Ammon's horn (tissue), 1 donor: ENCODE measurements at places on chromosomes 5 and 9.
A peak's percentile ranks its signal among the peaks of the same experiment; 100 is the strongest.

- DNase-seq, result no peak
These were observed 2.9 kb upstream of the ARSI start for GRCh38 chr5:150305557-150305956.

DNA sequence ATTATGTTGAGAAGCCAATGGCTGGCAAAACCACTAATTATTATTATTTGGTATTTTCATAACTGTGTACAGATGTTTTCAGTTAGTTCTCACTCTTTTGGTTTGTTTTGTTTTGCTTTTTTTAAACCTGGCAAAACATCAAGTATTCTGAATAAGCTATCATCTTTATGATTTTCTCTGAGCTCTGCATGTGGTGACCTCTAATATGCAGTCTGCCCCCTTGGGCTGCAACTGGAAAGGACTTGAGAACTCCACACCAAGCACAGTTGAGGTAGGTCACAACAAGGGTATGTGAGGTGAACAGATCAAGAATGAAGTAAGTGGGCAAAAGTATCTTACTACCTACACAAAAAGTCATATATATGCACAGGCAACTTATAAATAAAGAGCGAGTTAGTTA lies 202.2 kb downstream of the NFIB start:
- DNase-seq, result no peak

DNA sequence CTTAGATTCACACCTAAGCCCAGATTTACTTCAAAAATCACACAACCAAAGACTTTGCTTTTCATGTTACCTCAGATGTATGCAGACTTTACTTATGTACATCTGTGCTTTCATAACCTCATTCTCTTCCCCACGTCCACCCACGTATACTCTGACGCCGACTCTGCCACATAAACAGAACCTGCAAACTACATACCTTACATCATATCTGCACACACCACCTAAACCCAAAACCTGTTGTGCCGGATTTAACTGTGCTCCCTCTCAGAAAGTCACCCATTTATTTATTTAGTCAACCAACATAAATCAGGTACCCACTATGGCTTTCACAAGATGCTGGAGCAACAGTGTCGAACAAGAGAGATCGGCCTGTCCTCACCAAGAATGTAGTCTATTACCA lies 1.0 kb upstream of the DPYSL3 start:
- no peak for DNase-seq

DNA sequence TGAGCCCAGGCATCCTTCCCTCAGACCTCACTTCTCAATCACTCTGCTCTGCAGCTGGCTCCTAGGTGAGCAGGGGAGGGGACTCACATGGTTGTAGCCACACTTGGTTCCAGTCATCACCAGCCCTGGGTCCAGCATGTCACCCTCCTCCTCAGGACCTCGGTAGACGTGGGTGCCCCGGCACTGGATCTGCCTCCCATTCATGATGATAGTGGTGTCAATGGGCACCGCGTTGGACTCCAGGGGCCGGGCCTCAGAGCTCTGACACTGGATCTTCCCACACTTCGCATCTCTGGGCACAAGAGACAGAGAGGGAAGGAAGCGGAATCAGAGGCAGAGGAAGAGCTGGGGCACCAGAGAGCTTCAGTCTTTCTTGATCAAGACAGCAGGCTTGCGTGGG lies 32.9 kb downstream of the NIPAL4 start:
- DNase-seq, result no peak

DNA sequence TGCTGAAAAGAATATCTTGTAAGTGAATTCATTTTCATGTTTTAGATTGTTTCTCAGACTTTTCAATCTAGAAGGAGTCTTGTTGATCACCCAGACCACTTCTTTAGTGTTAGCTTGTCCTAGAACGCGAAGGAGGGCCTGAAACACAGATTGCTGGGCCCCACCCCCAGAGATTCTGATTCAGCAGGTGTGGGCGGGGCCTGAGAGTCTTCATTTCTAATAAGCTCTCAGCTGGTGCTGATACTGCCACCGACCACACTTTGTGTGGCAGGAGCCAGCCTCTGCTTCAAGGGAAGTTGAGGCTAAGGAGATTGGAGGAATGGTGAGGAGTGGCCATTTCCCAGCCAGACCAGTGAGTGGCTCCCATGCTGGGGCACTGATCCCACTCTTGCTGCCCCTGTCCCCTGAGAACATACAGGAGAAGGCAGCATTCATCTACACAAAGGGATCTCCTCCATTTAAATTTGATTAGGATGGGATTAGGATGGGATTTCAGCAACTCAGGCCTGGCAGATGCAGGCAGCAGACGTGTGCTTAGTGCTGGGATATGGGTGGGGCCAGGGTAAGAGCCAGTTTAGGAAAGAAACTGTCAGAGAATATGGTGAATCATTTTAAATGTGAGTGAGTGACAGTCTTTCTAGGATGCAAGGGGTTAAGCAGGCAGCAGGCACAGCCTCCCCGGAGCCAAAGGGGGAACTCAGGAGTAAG lies 35.9 kb downstream of the ZNF618 start:
- no peak for DNase-seq

DNA sequence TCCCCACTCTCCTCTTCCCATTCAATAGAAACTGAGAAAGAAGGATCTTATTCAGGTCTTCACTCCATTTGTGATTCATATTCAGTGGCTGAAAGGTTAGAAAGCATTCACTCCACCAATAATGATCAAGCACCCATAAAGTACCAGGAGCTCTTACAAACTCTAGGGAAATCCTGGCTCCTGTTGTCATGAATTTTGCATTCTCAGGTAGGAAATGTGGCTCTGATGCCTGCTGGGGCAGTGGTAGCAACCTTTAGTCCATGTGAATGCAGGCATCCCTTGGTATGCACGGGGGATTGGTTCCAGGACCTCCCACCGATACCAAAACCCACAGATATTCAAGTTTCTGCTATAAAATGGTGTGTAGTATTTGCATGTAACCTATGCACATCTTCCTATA lies 3.6 kb upstream of the RORB start:
- DNase-seq, result no peak

- no peak for DNase-seq
These were observed 100.3 kb downstream of the PPP2R2B start for GRCh38 chr5:146778261-146778660.

DNA sequence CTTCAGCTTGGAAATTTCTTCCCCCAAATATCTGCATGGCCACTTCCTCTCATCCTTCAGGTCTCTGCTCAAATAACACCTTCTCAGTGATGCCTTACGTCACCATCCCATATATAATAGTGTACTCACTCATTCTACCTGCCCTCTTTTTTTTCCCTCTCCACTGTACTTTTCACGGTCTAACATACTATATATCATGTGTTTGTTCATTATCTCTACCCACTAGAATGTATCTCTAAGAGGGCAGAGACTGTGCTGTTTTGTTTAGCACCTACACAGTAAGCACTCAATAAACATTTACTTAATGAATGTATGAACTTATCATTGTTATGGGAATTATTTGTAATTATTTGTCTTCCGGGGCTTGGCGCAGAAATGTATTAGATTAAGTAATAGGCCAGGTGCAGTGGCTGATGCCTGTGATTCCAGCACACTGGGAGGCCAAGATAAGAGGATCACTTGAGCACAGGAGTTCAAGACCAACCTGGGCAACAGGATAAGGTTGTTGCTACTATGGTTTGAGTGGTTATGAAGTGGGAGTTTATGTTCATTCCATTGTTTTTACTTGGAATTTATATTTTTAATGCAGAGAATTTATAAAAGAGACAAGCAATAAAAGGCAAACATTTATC lies 6.0 kb upstream of the IL13 start:
- DNase-seq, result no peak

- DNase-seq, result no peak
These were observed 92.7 kb downstream of the FBXL7 start for GRCh38 chr5:15592728-15593127.

DNA sequence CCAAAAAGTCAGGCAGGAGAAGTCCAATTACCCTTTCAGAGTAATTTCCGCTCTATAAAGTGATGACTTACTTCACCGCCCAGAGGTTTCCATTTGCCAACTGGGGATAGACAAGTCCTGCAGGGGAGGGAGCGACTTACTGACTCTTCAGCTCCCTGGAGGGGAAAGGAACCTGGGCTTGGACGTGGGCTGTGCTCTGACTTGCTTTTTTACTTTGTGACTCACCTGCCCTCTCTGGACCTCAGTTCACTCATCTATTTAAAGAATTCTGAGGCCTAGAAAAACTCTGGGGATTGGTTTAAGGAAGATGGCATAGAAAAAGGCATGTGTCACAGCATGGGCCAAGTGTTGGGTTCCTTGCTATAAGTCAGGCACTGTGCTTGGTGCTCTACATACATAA lies 180.4 kb upstream of the TRIM32 start:
- no peak for DNase-seq

GRCh38 chr5:143922718-143923117 lies 110.8 kb downstream of the HMHB1 start:
- no peak for DNase-seq

- DNase-seq, result no peak
These were observed 127.1 kb upstream of the ITGA1 start for GRCh38 chr5:52660621-52661020.

DNA sequence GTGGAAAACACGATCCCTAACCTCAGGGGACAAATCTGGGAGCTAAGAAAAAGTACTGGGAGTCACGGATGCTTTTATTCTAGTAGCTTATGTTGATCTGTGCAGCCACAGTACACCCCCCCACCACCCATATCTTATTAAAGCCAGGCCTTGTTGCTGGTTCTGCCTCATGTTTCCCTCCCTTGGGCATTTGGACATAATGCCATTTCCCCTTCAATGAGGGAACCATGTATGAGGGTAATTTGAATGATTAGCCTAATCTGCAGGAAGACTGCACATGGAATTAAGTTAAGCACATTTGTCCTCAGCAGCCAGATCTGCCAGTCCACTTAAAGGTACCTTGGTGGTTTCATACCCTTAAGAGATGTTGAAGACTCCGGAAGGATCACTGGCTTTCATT lies 102.0 kb downstream of the ARHGAP26 start:
- DNase-seq, result no peak

DNA sequence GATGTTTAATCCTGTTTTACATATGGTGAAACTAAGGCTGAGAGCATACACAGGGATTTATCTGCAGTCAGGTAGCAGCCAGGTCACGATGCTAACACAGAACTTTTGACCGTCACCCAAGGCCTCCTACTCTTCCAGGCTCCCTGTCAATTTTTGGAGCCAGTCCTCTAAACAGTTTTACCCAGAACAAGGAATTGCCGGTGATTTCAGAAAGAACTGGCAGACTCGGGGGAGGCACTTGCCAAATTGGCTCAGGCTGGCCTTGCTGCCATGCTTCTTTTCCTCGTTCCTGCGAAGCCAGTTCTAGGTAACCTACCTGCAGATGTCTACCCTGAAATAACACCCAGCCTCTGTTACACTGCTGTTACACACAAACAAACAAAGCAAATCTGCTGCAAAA lies 21.2 kb downstream of the GRIA1 start:
- DNase-seq, result peak; percentile 43

DNA sequence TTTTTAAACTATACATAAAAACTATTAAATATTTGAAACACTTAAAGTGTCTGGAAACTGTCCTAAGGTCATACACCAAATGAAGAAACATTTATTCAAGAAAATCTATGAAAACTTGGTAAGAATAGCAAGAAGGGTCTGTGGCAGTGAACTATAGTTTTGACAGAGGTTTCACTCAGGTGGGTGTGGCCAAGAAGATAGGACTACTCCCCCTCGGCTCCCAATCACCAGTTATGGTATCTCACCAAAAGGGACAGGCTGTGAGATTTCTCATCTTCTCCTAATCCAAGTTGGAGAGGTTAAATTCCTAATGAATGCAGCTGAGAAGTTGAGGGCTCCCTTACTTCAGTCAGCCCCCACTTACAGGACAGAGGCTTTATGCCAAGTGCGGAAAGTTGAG lies 2.9 kb downstream of the ARSK start:
- no peak for DNase-seq

GRCh38 chr5:96683392-96683791 lies 21.2 kb downstream of the CAST start:
- DNase-seq, result no peak

GRCh38 chr5:88804444-88804843 lies 78.5 kb downstream of the MEF2C start:
- DNase-seq, result no peak

DNA sequence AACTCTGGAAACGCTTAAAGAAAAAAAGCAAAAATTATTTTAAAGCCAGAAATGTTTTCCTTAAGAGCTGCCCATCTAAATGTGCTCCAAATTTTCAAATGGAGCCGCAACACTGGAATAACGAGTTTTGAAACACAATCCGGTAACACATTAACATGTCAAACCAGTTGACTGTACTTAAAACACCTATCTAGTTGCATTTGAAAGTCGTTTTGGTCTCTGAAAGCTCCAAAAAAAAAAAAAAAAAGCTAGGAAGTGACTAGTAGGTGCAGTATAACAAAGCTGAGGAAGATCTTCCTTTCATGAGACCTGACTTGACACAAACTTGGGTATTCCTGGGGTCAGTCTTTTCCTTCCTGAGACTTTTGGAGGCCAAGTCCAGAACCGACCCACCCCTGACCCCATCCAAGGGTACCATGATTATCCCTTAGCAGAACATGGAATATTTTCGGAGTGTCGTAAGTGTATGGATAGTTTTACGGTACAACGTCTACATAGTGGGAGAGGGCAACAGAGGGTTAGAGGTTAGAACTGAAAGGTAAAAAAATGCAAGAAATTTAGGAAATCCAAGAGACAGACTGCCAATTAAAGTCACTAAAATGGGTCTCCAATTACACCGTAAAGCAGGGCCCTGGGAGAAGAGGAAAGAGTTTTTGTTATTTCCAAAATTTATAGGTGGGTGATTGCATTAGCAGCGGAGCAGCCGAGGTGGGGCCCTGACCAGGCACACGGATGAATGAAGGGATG lies 812 bp downstream of the CETN3 start:
- no peak for DNase-seq

DNA sequence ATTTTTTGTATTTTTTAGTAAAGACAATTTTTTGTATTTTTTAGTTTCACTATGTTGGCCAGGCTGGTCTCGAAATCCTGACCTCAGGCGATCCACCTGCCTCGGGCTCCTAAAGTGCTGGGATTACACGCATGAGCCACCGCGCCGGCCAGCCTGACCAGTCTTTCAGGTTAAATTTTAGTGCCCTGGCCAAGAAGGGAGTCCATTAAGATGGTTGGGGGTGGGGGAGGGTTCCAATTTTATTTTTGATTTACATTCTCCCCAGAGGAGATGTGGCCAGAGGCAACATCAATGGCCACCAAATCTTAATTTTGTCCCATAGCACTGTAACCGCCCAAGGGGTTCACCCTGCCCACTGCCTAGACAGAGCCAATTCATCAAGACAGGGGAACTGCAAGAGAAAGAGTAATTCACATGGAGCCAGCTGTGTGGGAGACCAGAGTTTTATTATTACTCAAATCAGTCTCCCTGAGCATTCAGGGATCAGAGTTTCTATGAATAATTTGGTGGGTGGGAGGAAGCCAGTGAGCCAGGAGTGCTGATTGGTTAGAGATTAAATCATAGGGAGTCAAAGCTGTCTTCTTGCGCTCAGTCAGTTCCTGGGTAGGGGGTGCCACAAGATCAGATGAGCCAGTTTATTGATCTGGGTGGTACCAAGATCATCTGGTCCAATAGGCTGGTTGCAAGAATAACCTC lies 24.7 kb downstream of the TBCA start:
- DNase-seq, result no peak

GRCh38 chr5:68054638-68055037 lies 160.9 kb upstream of the PIK3R1 start:
- no peak for DNase-seq

GRCh38 chr5:67870662-67871061 lies 344.9 kb upstream of the PIK3R1 start:
- no peak for DNase-seq
